ENCODE measurements at places on chromosomes 1 and 21. TPM values are rescaled to one million over a fixed set of nuclear protein-coding genes. Genes with fewer than 3 reads are reported as not detected.

The CFHR4 gene
- polyA plus RNA-seq, result not detected

DNA sequence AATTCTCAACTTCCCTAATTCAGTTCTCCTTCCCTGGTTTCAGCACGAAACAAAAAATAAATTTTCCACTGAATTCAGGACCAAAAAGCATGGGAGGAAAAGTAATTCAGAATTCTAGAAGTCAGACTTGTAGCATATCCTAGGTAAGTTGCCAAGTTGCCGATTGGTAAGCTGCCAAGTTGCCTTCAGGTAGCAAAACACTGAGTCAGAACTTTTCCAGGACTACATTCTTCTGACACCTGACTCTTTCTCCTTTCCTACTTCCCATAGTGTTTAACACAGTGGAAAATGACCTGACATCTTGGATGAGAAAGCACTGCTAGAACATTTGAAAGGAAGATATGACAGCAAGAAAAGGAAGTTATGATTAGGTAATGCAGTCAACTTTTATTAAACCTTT lies 322.8 kb downstream of the SPATA17 start:
- no peak for DNase-seq

GRCh38 chr1:226549937-226550671 lies 1.5 kb downstream of the STUM start:
- DNase-seq, result no peak

- DNase-seq, result no peak
These were observed 28.1 kb downstream of the AHDC1 start for GRCh38 chr1:27575840-27576331.

- no peak for DNase-seq
These were observed 657.9 kb downstream of the AJAP1 start for GRCh38 chr1:5312293-5312674.

- no peak for DNase-seq
These were observed 88.8 kb downstream of the TBX15 start for GRCh38 chr1:118899340-118899739.

DNA sequence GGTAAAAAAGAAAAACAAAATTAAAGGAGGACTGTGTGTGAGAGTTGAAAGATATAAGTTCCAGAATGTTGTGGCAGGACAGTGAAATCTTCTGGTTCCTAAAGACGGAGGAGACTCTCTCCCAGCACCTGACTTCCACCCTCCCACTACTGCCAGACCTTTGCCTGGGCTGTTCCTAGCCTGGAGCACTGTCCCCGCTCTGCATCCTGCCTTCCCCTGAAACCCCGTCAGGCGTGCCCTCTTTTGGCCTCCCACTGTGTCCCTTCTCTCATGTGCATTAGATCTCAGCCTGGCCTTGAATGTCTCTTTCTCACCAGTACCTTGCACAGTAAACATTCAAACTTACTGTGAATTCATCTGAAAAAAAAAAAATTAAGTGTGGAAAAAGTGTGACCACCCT lies 74.1 kb downstream of the VPS26C start:
- no peak for DNase-seq

DNA sequence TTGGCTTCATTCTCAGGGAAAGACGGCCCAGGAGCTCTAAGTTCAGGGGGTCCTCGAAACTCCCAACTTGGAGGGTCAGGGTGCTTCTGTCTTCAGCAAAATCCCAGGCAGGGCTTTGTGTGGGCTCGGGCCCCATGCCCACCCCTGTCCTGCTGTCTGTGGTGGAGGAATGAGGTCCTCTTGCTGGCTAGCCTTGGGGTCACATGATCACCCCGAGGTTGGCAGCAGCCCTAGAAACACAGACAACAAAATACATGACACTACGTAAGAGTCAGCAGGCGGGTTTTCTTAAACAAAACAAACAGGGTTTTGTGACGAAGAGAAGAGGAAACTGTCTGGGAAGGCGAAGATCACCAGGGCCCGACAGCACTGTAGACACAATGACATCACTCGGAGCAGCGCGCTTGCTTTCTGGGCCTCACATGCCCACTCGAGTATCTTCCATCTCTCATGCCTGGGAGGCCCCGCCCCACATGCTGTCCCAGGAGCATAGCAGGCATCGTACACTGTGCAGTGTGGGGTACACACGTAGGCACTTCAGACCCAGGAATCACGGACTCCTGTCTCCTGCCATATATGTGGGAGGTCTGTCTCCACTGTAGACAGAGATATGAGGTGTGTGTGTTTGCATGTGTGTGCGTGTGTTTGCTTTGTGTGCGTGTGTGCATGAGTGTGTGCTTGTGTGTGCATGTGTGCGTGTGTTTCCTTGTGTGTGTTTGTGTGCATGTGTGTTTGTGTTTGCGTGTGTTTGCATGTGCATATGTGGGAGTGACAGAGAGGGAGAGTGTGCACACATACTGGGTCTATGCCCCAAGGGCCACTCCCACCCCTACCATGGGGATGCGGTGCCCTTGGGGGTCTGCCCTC lies 94.7 kb downstream of the SIK1 start:
- no peak for DNase-seq

The PLA2G2D gene
- 0.09 TPM for polyA plus RNA-seq

The ZNF648 gene
- 0.57 TPM for polyA plus RNA-seq

DNA sequence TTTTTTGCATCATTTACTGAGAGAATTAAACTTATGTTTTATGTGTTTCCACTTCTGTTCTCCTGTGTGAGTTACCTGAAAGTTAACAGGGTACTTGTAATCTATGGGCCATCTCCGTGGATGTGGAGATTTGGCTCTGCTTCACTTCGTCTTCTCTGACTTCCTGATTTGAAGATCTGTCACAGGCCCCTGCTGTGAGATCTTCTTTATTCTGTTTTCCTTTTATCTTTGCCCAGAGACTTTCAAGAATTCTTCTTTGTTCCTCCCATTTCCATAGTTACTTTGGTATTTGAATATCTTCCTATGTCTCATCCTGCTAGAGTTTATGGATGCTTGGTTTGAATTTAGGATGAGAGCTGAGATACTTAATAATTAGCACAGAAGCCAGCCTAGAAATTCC lies 35.4 kb upstream of the PKN2 start:
- DNase-seq, result no peak

The MMEL1 gene
- 1.9 TPM for polyA plus RNA-seq

DNA sequence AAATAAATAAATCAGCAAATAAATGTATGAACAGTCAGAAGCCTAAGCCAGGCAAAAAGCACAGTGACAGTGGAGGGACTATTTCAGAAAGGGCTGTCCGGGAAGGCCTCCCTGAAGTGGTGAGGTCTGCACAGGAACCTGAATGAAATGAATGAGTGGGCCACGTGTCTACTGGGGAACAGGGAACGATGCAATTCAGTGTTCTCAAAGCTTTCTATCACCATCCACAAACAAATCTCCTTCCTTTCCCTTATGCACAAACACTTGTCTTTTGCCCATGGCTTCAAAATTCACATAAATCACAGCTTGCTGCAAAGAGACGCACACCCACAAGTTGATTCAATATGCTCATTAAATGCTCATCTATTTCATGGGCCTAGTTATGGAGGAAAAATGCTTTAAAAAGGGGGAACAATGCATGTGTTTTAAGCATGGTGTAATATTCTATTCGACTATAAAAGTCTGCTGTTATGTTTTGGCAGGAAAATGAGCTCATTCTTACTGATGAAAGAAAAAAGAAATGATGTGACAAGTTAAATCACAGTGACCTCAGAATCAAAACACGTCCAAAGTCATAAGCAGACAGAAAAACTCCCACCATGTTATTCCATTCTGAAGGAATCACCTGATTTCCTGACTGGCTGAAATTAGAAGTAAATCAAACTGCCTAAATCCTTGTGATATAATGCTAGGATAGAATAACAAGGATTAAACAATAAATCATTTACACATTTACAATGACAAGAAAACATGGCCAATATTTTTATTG lies 21.6 kb downstream of the URB1 start:
- no peak for DNase-seq

The LRRC53 gene
- not detected for polyA plus RNA-seq

The KLHDC7A gene
- polyA plus RNA-seq, result 11.6 TPM

GRCh38 chr1:166082601-166083000 lies 84.2 kb downstream of the FAM78B start:
- no peak for DNase-seq

GRCh38 chr21:43289442-43289841 lies 120.6 kb downstream of the CRYAA start:
- DNase-seq, result no peak

- DNase-seq, result no peak
These were observed 48.1 kb downstream of the CDC14A start for GRCh38 chr1:100400404-100400803.

DNA sequence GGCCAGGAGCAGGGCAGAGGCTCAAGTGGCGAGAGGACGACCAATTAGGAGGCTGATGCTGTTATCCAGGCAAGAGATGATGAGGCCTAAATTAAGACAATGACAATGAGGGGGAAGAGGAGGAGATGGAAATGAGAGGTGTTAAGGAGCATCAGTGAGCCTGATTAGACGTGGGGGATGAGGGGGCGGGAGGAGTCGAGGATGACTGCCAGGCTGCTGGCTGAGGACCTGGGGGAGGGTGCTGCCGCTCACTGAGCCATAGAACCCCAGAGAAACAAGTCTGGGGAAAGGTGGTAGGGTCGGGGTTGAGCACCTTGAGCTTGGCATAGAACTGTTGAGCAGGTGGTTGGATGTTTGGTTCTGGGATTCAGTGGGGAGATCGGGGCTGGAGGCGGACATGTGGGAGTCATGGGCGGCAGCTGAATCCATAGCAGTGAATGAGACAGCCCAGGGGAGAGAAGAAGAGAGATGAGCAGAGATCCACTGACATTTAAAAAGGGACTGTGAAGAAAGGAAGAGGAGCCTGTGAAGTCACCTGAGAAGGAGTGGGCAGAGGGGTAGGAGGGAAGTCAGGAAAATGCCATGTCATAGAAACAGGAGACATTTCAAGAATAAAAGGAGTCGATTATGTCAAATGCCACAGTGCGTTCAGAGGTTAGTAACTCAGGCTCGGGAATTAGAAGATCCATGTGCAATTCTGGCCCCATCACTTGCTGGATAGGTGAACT lies 28.5 kb downstream of the DLGAP3 start:
- DNase-seq, result no peak

The ALX3 gene
- not detected for polyA plus RNA-seq

DNA sequence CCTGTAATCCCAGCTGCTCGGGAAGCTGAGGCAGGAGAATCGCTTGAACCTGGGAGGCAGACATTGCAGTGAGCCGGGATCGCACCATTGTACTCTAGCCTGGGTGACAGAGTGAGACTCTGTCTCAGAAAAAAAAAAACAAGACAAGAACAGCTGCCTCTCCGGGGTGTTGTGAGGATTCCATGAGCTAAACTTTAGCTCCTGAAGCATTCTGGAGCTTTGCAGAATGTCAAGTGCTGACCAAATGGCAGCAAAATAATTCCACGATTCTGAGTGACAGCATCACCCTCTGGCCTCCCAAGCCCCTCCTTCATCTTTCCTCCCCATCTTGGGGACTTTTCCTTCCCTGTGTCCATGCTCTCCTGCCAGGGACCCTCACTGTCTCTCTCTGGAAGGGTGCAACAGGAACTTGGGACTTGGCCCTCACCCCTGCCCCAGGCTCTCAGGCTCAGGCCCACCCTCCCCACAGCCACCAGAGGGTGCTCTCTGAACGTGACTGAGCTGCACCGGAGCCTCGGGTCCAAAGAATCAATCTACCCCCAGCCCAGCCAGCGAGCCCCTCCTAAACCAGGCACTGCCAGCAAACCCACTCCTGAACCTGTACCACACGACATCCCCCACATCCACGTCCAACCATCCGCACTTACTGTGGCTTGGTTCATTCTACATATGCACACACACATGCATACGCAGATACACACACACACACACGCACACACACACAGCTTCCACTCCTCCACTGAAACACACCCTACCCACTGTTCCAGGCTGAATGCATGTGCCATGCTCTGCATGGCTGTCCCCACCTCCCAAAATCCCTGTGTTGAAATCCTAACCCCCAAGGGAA lies 45.7 kb downstream of the ACOT7 start:
- no peak for DNase-seq

DNA sequence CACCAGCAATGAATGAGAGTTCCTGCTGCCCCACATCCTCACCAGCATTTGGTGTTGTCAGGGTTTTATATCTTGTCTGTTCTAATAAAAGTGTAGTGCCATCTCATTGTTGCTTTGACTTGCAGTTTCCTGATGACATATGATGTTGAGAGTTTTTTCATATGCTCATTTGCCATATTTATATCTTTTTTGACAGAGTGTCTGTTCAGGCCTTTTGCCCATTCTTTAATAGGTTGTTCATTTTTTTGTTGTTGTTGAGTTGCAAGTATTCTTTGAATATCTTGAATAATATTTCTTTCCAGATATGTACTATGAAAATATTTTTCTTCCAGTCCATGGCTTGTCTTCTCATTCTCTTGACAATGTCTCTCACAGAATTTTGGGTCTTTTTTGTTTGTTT lies 111.7 kb upstream of the KCNJ15 start:
- no peak for DNase-seq

GRCh38 chr1:13737398-13737797 lies 37.4 kb downstream of the PRDM2 start:
- no peak for DNase-seq

DNA sequence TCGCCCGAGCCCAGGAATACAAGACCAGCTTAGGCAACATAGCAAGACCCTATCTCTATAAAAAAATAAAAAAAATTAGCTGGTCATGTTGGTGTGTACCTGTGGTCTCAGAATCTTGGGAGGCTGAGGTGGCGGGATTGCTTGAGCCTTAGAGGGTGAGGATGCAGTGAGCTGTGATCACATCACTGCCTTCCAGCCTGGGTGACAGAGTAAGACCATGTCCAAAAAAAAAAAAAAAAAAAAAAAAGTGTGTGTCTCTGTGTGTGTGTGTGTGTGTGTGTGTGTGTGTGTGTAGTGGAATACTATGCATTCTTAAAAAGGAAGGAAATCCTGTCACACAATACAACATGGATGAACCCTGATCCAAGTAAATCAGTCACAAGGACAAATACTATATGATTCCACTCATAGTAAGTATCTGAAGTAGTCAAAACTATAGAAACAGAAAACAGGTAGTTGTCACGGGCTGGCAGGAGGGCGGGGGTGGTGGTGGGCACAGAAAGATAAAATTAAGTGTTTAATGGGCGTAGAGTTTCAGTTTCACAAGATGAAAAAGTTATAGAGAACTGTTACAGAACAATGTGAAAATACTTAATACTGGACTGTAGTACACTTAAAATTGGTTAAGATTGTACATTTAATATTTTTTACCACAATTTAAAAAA lies 47.8 kb downstream of the SELENOF start:
- no peak for DNase-seq

The OLFML3 gene
- polyA plus RNA-seq, result 168 TPM

DNA sequence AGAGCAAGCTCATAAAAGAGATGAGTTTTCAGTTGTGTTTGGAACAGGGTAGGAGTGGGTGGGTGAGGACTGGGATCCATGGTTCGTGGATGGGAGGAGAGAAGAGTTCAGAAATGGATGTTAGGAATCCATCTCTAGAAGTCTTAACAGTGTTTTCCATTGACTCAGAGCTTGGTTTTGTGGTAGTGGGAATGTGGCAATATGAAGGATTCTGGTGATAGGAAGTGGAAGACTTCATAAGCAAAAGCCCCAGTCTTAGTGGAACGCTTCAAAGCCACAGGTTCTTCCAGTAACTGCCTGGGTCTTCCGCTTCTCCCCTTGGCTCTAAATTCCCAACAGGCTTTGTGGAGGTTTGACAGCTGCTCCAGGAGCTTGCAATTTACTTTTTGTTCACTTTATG lies 167.9 kb downstream of the KCNJ6 start:
- DNase-seq, result no peak

- no peak for DNase-seq
These were observed 101.1 kb downstream of the CDC7 start for GRCh38 chr1:91601554-91602376.

Measured in renal cortex interstitium (tissue), 15 donors.